H9 (cell line): ENCODE measurements at places on chromosomes 5 and 9. TPM values are rescaled to one million over a fixed set of nuclear protein-coding genes. Genes with fewer than 3 reads are reported as not detected.
A peak's percentile ranks its signal among the peaks of the same experiment; 100 is the strongest.

DNA sequence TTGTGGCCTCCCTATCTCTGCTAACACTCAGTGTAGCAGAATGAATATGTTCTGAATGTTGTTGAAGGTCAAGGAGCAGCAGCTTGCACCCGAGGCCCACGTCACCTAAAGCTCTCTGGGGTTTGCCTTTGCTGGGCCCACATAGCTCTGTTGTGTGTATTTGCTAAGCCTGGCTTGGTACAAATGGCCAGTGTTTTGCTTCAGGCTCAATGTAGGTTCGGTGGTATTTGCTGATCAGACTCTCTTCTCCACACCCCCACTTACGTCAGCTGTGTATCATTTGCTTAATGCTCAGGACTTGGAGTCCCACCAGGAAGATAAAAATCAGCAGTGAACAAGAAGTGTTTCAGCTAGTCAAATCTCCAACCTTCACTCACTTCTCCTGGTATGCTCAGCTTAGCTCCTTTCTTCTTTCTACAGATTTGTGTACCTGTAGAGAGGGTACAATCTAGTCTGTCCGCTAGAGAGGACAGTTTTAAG, 4.8 kb upstream of the RFESD start:
- no peak overlapping the region for H3K4me3 ChIP-seq
- H3K27ac ChIP-seq = no peak overlapping the region
- no peaks in the 10 kb centered on the region for H3K27me3 ChIP-seq
- H3K4me1 ChIP-seq = no peaks in the 10 kb centered on the region

- H3K27ac ChIP-seq = no peak overlapping the region
- DNase-seq = no peak
- H3K36me3 ChIP-seq = peaks cover 9% of the 10 kb centered on the region
- no peak overlapping the region for H3K4me3 ChIP-seq
Measured at GRCh38 chr5:108523360-108523759, 141.5 kb upstream of the FBXL17 start.

The PDLIM4 gene
- total RNA-seq = 7.6 and 12.2 TPM in 2 replicates

- H3K4me1 ChIP-seq = peaks cover 3% of the 10 kb centered on the region
- no peak overlapping the region for H3K27ac ChIP-seq
- no peaks in the 10 kb centered on the region for H3K36me3 ChIP-seq
- no peak for DNase-seq
- no peaks in the 10 kb centered on the region for H3K27me3 ChIP-seq
Measured at GRCh38 chr5:149227168-149227826, 44.4 kb upstream of the AFAP1L1 start.

- no peak overlapping the region for H3K4me3 ChIP-seq
- DNase-seq = no peak
- no peaks in the 10 kb centered on the region; the same call in 1 of the 2 replicates for H3K4me1 ChIP-seq
- peaks cover 3% of the 10 kb centered on the region for H3K36me3 ChIP-seq
- H3K27ac ChIP-seq = no peak overlapping the region
Measured at GRCh38 chr9:96318921-96319565, 17.1 kb upstream of the HSD17B3 start.

DNA sequence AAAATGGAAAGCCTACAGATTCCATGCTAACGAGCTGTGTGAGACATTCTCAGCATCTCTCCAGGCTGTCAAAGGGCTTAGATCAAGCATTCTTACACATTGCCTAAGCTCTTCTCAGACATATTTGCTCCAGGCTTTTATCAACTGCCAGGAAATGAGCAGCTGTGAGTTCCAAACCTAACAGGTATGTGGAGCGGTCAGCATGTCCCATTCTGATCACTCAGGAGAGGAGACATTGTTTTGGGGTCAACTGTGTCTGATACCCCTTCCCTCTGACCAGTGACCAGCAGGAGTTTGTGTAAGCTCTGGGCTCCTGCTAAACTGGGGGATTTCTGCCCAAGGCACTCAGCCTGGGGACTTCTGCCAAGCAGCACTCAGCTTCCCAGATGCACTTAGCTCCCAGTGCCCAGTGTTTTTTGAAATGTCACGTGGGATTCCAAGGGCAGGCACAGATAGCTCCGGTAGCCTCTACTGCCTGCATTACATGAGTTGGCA, 229.1 kb downstream of the SEC61B start:
- no peaks in the 10 kb centered on the region for H3K27me3 ChIP-seq
- no peaks in the 10 kb centered on the region for H3K4me1 ChIP-seq
- DNase-seq = no peak
- no peaks in the 10 kb centered on the region; the same call in 2 of the 3 replicates for H3K36me3 ChIP-seq
- H3K27ac ChIP-seq = no peak overlapping the region
- no peak overlapping the region for H3K4me3 ChIP-seq

- peaks cover 4% of the 10 kb centered on the region; the same call in 1 of the 2 replicates for H3K4me1 ChIP-seq
- DNase-seq = no peak
Measured at GRCh38 chr9:131379056-131379455, 14.8 kb upstream of the PRRC2B start.

DNA sequence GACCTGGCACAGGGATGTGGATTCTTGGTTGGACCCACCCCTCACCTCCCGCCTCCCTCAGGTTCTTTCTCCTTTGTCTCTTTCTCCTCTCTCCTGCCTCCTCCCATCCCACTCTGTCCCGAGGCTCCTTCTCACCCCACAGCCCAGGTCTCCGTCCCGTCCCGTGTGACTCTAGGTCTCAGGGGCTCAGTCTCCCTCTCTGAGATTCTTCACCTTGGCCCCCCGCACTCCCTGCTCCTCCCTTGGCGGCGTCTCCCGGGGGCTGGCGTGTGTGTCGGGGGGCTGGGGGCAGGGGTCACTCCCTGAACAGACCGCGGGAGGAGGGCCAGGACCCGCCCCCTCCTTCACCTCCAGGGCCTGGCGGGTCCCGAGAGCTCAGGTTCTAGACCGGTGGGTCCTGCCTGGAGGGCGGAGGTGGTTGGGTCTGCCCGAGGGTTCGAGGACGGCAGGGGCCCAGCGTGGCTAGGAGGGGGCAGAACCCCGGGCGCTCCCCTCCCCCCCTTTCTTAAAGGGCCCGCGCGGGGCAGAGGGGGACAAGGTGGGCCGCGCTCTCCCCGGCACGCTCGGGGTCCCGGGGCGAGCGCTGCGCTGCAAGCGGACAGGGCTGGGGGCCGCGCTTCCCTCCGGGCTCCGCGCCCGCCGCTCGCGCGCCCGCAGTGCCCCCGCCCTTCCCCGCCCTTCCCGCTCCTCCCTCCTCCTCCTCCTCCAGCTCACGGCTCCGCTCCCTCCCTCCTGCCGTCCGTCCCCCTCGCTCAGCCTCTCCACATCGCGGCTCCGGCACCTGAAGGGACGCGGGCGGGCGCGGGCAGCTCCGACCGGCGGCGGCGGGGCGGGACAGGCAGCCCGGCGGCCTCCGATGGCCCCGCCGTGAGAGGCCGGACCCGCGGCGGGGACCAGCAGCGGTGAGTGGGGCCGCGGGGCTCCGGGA, at the start of gene PSD2:
PSD2 (plus strand) TSS at position 735 of the 928 bp plus-strand sequence. CDS start 13,633 bp downstream, outside the sequence.
- H3K27me3 ChIP-seq = peaks cover 43% of the 10 kb centered on the region
- H3K36me3 ChIP-seq = no peaks in the 10 kb centered on the region
- H3K4me3 ChIP-seq = peak within 1 kb of the TSS; percentile 81
- H3K4me1 ChIP-seq = no peaks in the 10 kb centered on the region
- H3K27ac ChIP-seq = no peak within 1 kb of the TSS

- DNase-seq = peak; percentile 59
- H3K36me3 ChIP-seq = no peaks in the 10 kb centered on the region
- peaks cover 4% of the 10 kb centered on the region; the same call in 1 of the 2 replicates for H3K27me3 ChIP-seq
- H3K4me3 ChIP-seq = peak overlapping the region; percentile 88
Measured at GRCh38 chr5:56814361-56814962, 887 bp upstream of the MAP3K1 start.

DNA sequence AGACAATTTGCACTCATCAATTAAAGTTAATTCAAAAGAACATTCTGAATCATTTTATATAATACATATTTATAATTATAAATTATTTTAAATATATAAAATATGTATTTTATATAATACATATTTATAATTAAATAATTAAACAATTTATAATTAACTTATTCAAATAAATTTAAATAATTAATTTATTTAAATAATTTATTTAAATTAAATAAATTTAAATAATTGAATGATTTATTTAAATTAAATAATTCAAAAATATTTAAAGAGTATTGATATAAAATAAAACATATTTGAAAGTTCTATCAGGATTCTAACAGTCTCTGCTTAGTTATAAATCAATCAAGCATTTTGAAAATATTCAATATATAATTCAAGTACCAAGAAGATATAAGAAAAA, 775.5 kb upstream of the CTNND2 start:
- H3K4me1 ChIP-seq = no peaks in the 10 kb centered on the region
- no peak overlapping the region for H3K27ac ChIP-seq
- no peak for DNase-seq
- H3K4me3 ChIP-seq = no peak overlapping the region
- H3K27me3 ChIP-seq = no peaks in the 10 kb centered on the region

The LRRC14B gene
- total RNA-seq = not detected in 2 replicates

DNA sequence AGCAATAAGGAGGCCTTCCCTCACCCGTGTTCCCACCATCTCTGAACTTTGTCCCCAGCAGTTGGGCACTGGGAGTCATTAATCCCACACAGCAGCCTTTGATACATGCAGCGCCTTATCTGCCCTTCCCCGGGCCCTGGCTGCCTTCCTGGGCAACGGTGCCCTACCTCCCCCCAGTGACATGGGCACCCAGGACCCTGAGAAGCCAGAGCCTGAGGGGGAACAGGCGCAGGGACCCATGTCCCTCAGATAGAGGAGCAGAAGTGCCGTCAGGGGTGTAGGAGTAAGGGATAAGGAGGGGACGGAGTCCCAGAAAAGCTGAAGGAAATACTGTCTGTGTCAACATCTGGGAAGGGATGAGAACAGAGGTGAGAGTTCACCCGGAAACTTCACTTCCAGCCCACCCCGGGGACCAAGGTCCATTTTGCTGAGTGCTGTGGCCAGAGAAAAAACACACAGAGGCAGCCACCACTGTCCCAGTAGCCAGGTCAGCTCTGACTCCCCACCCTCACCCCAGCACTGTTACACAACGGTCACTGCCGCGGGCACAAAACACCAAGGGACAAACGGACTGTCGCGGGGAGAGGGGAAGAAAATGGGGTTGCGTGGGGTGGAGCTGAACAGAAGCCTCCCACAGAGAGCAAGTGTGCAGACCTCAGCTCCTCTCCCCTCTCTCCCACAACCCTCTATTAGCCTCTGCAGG, 3.8 kb downstream of the PCDH1 start:
- H3K4me3 ChIP-seq = peak overlapping the region; percentile 16
- no peak for DNase-seq
- H3K27ac ChIP-seq = no peak overlapping the region
- no peaks in the 10 kb centered on the region for H3K27me3 ChIP-seq
- peaks cover 20% of the 10 kb centered on the region for H3K4me1 ChIP-seq

The CENPH gene
- total RNA-seq = 79.4 and 82.8 TPM in 2 replicates

- H3K4me1 ChIP-seq = 0 out of 2 replicates have a peak, but pooled peaks cover 2% of the 10 kb centered on the region
- peak; percentile 58 for DNase-seq
- H3K27ac ChIP-seq = no peak overlapping the region
- no peaks in the 10 kb centered on the region for H3K27me3 ChIP-seq
Measured at GRCh38 chr9:68685770-68686169, 19.3 kb upstream of the PIP5K1B start.

- H3K36me3 ChIP-seq = no peaks in the 10 kb centered on the region
- H3K27me3 ChIP-seq = no peaks in the 10 kb centered on the region
- H3K4me1 ChIP-seq = no peaks in the 10 kb centered on the region
Measured at GRCh38 chr9:116656977-116657376, 30.1 kb upstream of the TRIM32 start.

DNA sequence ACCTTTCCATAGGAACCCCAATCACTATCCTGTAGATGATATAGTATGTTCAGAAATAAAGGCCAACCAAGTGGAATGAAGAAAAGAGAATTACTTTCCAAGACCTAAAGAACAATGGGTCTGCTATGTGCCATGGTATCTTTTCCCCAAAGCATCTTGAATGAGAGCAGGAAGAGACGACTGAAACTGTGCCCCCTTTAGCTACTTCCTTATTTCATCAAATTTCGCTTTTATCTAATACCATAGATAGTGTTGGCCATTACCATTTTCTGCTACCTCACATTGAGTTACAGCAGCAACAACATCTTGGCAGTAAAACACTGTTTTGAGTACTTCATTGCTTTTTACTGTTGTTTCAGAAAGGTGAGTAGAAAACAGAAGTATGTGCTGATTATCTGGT, 266.6 kb downstream of the CD180 start:
- H3K4me3 ChIP-seq = no peak overlapping the region
- H3K27me3 ChIP-seq = no peaks in the 10 kb centered on the region
- no peaks in the 10 kb centered on the region for H3K36me3 ChIP-seq

DNA sequence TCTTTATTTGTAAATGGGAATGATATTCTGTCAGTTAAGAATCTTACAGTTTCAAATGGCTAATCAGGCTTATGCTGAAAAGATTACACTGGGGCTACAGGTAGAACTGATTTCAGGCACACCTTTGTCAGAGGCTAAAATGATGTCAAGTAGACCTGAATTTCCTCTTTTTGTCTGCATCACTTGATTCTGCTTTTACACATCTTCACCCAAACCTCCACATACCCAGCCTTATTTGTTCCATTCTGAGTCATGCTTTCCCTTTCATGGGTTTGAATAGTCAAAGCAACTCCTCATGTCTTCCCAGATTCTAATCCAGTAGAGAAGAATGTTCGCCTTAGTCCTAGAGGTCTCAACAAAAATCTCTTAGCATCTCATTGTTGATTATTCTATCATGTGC, 156.4 kb downstream of the CWC27 start:
- peaks cover 24% of the 10 kb centered on the region for H3K36me3 ChIP-seq
- H3K27me3 ChIP-seq = no peaks in the 10 kb centered on the region
- H3K4me1 ChIP-seq = no peaks in the 10 kb centered on the region
- no peak overlapping the region for H3K4me3 ChIP-seq

- no peaks in the 10 kb centered on the region for H3K4me1 ChIP-seq
- H3K27ac ChIP-seq = no peak overlapping the region
- H3K27me3 ChIP-seq = peaks cover 12% of the 10 kb centered on the region; the same call in 1 of the 2 replicates
Measured at GRCh38 chr5:177405312-177405711, 4.1 kb downstream of the F12 start.

The CRHBP gene
- total RNA-seq = not detected in 2 replicates

- H3K36me3 ChIP-seq = peaks cover 26% of the 10 kb centered on the region
- no peaks in the 10 kb centered on the region for H3K27me3 ChIP-seq
- no peak overlapping the region for H3K27ac ChIP-seq
- DNase-seq = no peak
- H3K4me3 ChIP-seq = no peak overlapping the region
- peaks cover 3% of the 10 kb centered on the region; the same call in 1 of the 2 replicates for H3K4me1 ChIP-seq
Measured at GRCh38 chr9:138074516-138074915, 196.9 kb downstream of the CACNA1B start.

GRCh38 chr5:72940082-72940481, 15.8 kb upstream of the FCHO2 start:
- H3K4me3 ChIP-seq = no peak overlapping the region
- H3K27ac ChIP-seq = no peak overlapping the region
- H3K36me3 ChIP-seq = no peaks in the 10 kb centered on the region
- no peaks in the 10 kb centered on the region for H3K4me1 ChIP-seq

GRCh38 chr5:149240354-149240998, 31.2 kb upstream of the AFAP1L1 start:
- no peak for DNase-seq
- no peak overlapping the region for H3K4me3 ChIP-seq
- no peaks in the 10 kb centered on the region for H3K27me3 ChIP-seq
- no peaks in the 10 kb centered on the region for H3K4me1 ChIP-seq
